H7 (cell line): ENCODE measurements at places on chromosomes 1 and 21. TPM values are rescaled to one million over a fixed set of nuclear protein-coding genes. Genes with fewer than 3 reads are reported as not detected.

GRCh38 chr1:22118291-22118992 is 24.5 kb downstream of the WNT4 start:
- DNase-seq = no peak

GRCh38 chr1:154145986-154146385 is 8.9 kb downstream of the NUP210L start:
- no peak for DNase-seq

- peak; percentile 27 for DNase-seq
Measured at GRCh38 chr1:22126531-22126930, 16.4 kb downstream of the WNT4 start.

DNA sequence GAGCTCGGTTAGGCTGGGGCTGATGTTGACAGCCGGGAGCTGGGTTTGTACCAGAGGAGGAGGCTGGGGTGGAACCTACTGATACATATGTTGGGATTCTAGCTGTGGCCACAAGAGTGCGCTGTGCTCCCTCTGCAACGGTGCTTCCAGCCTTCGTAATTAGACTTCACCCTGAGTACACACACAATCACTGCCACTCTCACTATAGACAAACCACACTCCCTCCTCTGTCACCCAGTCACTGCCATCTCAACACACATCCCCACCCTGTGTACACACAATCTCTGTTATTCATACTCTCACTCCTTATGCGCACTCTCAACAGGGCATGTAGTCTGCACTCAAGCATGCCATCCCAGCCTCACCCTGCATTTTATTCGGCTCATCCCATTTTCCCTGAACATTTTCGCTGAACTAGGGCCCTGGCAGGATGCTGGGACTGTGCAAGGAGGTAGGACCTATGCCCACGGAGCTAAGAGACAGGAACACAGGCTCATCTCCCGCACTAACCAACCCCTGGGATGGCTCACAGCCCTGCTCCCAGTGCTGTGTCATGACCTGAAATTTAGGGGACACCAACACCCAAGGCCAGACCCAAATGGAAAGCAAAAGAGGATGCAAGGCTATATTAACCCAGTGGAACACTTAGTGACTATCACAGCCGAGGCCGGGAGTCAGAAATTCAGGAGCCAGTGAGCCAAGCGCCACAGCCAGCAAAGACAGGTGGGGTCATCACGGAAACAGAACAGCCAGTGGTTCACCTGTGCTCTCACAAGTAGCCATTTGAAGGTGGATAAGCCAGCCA is 5.7 kb downstream of the GJB3 start:
- DNase-seq = peak; percentile 90

GRCh38 chr1:26102119-26102518 is 9.5 kb upstream of the PDIK1L start:
- no peak for DNase-seq

- no peak for DNase-seq
Measured at GRCh38 chr1:217322834-217323233, 308.1 kb downstream of the GPATCH2 start.

DNA sequence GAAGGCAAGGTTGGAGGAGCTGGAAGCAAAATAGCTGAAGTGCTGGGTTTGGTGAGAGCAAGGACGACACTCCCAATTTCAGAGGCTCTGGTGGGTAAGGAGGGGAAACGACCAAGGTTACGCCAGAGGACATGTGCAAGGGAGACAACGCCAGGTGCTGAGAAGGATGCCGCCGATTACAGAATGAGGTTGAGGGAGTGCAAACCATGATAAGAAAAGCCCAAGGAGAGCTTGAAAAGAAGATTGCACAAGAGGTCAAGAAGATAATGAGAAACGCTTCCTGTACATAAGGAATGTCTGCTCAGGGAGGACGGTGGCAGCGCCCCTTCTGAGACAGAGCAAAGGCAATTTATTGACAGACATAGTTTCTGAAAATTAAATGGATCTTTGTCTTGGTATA is 382.0 kb upstream of the PROX1 start:
- DNase-seq = no peak

GRCh38 chr21:45180246-45180599 is 105.8 kb downstream of the ADARB1 start:
- peak; percentile 24 for DNase-seq

GRCh38 chr1:214292322-214292721 is 11.4 kb downstream of the SMYD2 start:
- DNase-seq = no peak

- DNase-seq = peak; percentile 76
Measured at GRCh38 chr1:236143104-236143948, 987 bp downstream of the GPR137B start.

DNA sequence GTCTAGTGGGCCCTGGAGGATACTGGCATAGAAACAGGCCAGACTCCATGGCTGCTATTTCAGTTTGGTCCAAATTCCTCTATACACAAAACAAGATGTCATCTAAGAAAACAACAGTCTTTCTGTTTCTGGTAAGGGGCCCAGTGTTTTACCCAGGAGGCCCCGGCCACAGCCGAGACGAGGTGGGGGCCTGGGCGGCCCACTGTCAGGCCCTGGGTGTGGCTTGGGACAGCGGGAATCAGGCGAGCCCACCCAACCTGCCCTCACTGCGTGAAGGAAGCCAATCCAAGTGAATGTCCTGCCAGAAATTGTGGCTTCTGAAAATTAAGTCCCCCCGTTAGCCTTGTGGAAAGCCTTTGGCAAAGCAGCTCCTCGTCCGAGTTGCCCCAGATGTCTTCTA is 31.2 kb upstream of the GPR153 start:
- no peak for DNase-seq

DNA sequence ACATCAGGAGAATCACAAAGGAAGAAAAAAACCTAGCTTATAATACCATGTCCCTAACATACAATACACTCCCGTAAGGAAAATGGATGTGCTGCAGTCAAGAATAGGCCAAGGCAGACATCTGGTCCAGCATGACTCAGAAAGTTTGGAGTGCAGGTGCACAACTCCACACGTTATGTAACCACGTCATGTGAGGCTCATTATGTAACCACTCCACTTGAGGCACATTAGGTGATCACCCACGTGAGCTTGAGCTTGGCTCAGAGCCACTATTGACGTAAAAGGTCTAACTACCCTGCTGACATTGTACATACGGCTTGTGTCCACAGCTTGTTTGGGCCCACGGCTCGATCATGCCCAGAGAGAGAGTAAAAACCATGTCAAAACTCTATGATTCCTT is 99.8 kb upstream of the C1orf21 start:
- DNase-seq = no peak

DNA sequence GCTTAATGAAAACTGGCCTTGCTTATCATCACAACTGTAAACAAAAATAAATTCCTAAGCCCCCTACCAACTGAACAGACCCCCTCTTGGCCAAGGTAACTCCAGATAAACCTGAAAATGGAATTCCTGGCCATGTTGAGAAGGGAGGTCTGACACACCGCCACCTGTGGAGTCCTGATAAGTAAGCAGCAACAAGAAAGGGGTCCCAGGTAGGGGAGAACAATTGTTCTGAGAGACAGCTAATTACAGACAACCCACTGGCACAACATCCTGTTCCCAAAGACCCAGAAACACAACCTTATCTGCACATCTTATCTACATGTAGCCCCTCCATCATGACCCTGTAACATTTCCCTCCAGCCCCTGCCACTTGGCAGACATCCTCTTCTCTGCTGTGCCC is 91.2 kb upstream of the TNR start:
- no peak for DNase-seq

Gene BRDT
- 0.07 and 0.31 TPM in 2 replicates for total RNA-seq

Gene SCAF4
- total RNA-seq = 9.5 and 14.5 TPM in 2 replicates

Gene FMO2
- total RNA-seq = 0.03 TPM in 1 of 2 replicates, not detected in the other

Gene OR2T11
- total RNA-seq = not detected in 2 replicates
